ENCODE measurements at places on chromosomes 2 and 18.

- DNase-seq: no peak
These were observed 12.6 kb upstream of the UGT1A8 start for GRCh38 chr2:233604826-233605225.

DNA sequence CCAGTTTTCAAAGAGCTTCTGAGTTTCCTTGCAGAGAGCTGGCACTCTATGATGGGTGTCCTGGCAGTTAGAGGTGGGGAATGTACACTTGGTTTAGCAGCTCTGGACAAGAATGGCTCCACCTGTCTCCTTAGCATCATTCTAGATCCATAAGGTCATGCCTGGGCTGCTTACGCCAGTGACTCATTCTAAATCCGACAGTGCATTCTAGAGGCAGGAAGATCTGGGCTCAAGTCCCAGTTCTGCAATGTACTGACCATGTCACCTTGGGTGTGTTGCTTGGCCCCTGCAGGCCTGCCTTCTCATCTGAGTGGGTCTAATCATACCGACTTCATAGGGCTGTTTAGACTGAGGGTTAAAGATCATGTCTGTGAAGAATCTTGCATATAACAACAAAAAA is 46.5 kb downstream of the PTGR3 start:
- no peak for DNase-seq

DNA sequence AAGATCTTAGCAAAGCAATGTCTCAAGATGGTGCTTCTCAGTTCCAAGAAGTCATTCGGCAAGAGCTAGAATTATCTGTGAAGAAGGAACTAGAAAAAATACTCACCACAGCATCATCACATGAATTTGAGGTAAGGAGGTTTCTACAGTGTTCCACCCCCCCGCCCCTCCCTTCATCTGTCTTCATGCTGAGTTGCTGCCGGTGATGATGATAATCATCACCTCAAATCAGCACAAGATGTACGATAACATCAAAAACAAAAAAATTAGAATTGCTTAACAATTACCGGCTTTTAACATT is 14.6 kb downstream of the UGP2 start:
- DNase-seq: no peak

GRCh38 chr18:57433482-57433881 is 1.7 kb upstream of the ONECUT2 start:
- DNase-seq: no peak

DNA sequence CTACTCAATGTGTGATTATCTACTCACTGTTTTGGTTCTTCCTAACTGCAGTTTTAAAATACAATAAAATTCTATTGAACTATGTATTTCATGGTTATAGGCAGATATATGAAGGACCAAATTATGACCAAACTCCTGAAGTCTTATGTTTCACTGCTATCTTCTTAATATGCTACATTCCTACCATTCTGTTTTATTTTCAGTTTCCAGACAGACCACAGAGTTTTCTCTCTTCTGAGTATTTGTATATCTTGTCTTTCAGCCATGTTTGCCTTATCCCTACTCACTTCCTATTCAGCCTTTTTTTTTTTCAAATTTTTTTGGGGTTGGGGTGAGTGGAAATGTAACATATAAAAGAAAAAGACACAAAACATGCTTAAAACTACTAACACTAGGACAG is 6.3 kb downstream of the RFTN2 start:
- no peak for DNase-seq

Measured in mesothelial cell of epicardium (in vitro differentiated cells).